ENCODE measurements at places on chromosomes 2 and 18.

- DNase-seq: no peak
These were observed 124.8 kb downstream of the C1D start for GRCh38 chr2:67938053-67938452.

GRCh38 chr2:224885836-224886547 lies 156.3 kb downstream of the DOCK10 start:
- no peak for DNase-seq

GRCh38 chr2:37771600-37772088 lies 100.2 kb upstream of the CDC42EP3 start:
- no peak for DNase-seq

DNA sequence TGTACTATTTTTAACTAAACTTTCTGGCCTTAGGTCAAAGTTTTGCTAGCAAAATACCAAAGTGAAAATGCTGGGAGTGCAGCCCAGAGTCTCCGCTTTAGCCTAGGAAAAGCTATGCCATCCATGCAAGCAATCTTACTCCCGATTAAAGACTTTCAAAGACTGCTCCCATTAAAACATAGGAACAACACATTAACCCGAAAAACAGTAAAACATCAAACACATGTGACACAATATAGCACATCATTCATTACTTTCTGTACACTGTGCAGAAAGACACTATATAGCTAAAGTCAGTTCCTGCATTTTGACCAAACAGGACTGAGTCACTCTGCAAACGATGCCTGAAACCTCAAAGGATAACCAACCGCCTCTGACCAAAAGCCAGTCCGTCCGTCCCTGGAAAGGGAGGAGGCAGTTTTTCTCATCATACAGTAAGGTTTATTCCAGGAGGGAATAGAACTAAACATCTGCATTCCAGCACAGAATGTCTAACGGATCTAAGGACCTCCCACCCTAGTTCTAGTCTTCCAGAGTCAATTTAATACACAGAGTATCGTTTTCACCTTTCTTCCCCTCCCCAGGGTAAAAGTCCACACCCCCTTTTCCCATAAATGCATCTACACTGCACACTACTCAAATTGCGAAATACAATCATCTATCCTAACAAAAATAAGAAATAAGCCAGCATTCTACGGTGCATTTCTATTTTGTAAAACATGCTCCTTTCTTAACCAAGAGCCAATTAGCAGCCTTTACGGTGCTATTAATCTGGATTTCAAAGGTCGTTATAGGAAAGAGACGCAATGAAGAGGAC lies 1.7 kb downstream of the ROCK2 start:
- peak; percentile 67 for DNase-seq

- no peak for DNase-seq
These were observed 113.3 kb upstream of the CDC42EP3 start for GRCh38 chr2:37784759-37785149.

All from cerebellar cortex (tissue), 1 donor.